ENCODE measurements at places on chromosomes 7 and 10.

DNA sequence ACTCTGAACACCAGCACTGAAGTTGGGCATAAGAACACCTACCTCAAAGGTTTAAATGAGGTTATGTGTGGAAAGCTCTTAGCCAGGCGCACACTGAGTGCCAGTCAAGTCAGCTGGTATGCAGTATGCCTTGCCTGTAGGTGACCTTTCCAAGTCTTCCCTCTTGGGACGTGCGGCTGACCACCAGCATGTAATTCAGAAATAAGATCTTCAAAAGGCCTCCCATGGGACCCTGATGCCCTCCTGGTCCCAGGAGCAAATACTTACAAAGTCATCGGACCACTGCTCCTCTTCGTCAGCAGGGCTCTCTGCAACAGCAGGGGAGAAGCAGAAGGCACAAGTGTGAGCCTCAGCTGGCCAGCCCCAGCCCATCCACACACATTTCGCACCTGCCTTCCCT lies 40.8 kb downstream of the BLNK start:
- no peak for DNase-seq

- no peak for DNase-seq
These were observed 16.6 kb upstream of the GTPBP4 start for GRCh38 chr10:971613-972012.

DNA sequence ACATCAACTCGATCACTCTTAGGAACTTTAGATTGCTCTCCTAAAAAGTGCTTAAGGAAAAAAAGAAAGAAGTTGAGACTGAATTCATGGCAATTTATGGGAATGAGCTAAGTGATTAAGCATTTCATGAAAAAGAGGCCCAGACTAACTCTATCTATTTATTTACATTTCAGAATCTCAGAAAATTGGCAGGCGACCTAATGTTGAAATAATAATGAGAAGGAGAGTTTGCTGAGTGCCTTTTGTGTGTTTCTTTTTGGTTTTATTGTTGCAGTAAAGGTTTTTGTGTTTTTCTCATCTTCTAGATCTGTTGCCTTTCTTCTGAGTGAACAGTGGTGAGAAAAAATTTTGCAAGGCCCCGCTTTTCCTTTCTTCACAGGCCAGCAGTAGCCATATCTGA lies 3.8 kb downstream of the GRK5 start:
- no peak for DNase-seq

DNA sequence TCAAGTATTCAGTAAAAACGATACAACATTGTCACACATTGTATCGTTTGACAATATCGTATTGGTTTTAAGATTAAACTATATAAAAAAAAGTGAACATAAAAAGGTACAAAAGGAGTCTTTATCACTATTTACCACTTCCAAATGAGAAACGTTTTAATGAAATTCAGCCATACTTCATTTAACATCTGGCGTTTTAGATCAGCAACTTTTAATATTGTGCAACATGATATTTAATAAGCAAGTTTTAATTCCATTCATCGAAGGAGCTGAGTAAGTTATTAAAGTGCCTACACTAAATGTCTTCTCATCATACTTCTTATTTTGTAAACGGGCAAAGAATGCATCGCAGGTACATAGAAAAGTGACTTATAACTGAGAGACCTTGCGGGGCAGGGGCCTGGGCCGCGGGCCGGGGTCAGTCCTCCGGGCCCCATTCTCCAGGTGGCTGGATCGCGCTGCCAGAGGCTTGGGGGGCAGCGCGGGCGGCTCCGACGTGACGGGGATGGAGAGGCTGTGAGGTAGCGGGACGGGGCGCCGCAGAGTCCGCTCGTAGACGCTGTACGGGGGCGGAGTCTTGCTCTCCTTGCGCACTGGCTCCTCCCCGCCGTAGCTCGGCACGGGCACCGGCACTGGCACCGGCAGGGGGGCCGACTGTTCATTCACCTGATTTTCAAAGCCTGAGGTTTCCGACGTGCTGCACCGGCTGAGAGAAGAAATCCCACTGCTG lies 165.8 kb upstream of the IMMP2L start:
- no peak for DNase-seq

DNA sequence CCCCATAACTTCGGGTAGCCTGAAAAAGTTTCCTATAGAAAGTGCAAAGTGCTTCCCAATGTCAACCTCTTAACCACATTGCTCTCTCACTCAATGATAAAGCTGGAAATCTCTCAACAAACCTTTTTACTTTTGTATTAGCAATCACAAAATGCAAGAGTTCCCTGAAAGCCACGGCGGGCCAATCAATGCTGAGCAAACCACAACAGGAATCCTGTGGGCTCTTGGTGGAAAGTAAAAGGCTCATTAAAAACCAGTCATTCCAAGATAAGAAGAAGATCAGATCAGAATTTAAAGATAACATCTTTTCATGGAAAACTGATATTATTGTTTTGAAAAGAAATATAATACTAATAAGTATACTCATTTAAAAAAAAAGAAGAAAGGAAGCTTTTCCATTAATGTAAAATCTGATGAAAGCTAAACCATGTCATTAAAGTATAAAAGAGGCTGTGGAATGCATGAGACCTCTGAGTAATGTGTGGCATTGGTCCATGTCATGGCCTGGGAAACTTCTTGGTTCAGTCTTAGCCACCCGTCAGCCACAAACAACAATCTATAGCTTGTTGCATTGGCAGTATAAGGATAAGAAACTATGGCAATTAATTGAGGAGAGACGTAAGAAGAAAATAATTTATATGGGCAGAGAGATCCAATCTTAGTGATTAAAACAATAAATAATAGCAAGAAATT lies 1066.1 kb upstream of the SORCS1 start:
- DNase-seq = no peak

- no peak for DNase-seq
These were observed 26.6 kb downstream of the DUSP5 start for GRCh38 chr10:110524179-110524858.

GRCh38 chr7:37297546-37297945 lies 151.1 kb downstream of the ELMO1 start:
- DNase-seq = no peak

GRCh38 chr7:108311446-108312168 lies 144.6 kb downstream of the NRCAM start:
- DNase-seq = no peak

DNA sequence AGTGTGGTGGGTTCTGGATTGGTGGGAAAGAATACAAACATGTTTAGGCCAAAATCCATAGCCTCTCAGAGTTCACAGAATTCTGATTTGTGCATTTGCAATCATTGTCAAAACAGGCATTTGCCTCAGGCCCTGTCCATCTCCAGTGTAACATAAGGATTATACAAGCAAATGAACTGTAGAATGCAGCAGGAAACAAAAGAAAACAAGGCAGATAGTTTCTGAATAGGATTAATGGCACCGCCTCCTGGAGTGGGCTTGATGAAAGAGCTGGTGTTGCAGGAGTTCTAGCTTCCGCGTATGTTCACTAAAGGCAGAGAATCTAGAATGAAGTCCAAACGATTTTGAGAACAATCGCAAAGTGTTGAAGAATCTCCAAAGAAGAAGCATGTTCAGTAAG lies 11.3 kb upstream of the MPP7 start:
- no peak for DNase-seq

DNA sequence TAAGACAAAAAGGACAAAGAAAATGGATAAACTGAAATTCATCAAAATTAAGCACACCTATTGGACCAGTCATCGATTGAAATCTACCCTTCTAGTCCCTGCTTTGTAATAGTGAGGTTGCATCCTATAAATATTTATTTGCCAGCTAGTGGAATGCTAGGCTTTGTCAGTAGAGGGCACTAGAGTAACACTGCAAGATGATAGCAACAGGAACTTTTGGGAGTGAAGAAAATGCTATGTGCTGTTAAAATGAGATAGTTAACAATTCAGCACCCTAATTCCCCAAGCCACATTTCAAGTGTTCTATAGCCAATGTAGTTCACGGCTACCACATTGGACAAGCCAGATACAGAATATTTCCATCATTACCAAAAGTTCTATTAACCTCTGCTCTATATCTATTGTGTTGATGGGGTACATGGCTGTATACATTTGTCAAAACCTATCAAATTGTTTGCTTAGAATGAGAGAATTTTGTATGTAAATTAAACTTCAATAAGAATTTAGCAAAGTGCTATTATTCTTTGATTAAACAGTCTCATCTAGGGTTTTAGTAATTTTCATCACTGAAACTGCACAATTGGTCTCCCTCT lies 69.8 kb downstream of the LSMEM1 start:
- no peak for DNase-seq

GRCh38 chr7:122248472-122248871 lies 56.1 kb downstream of the FEZF1 start:
- no peak for DNase-seq

GRCh38 chr7:12633582-12633981 lies 53.9 kb upstream of the ARL4A start:
- no peak for DNase-seq

DNA sequence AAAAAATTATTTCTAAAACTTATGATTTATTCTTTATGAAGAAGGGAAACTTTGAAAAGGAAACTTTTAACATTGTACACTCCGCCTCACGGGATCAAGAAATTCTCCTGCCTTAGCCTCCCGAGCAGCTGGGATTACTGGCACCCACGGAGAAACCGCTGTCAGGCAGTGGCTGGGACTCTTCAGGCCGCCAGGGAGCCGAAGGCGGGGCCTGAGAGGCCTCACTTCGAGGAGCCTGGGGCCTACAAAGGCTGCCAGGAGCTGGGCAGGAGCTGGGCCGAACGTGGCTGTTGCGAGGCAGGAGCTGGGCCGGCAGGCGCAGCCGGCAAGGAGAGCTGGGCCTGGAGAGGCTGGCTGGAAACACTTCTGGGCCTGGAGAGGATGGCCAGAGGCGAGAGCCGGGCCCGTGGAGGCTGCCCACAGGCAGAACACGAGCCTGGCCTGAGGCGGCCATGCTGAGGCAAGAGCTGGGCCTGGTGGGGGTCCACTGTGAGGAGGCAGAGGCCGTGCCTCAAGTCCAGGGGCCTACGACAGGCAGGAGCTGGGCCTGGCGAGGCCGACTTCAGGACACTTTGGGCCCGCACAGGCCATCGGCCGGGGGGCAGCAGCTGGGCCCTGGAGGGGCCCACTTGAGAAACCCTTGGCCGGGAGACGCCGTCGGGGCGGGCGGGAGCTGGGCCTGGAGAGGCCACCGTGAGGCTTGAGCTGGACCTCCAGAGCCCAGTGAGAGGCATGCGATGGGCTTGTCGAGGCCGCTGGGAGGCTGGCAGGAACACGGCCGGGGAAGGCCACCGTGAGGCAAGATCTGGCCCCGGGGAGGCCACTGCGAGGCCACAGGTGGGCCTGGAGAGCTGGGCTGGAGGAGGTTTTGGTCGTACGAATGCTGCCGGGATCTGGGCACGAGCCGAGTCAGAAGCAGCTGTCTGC lies 23.7 kb downstream of the MDH2 start:
- no peak for DNase-seq

DNA sequence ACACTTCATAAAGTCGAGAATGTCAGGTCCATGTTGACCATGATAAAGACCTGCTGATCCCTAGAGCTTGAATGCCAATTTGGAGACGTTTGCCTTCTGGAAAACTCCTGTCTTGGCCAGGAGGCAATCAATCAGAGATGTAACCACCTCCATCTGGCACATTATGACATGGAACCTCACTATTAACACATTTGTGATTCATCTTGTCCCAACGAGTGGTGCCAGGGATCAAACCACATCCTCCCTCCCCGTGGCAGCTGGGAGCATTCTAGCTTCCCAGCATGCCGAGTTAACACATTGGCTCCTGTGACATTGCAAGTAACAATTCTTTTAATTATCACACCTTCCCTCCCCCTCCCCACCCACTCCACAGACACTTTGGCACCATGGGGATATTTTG lies 84.0 kb upstream of the PPP1R17 start:
- DNase-seq = no peak

GRCh38 chr7:133957845-133958244 lies 169.3 kb upstream of the LRGUK start:
- DNase-seq = no peak

DNA sequence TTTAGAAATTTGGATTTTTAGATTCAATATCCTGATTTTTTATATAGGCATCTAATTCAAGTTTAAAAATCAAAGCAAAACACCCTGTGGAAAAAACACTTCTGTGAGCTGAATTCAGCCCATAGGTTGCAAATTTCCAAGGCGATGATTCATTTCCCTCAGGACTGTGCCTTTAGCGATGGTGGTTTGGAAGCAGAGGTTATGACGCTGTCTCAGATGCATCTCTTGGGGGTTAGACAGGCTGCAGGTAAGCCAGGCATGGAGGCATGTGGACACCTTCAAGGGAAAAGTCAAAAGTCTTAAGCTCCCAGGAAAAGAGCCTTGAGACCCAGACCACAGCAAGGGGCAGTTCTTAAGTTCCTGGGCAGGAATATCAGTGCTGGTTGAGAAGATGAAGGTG lies 9.5 kb upstream of the FRA10AC1 start:
- no peak for DNase-seq

DNA sequence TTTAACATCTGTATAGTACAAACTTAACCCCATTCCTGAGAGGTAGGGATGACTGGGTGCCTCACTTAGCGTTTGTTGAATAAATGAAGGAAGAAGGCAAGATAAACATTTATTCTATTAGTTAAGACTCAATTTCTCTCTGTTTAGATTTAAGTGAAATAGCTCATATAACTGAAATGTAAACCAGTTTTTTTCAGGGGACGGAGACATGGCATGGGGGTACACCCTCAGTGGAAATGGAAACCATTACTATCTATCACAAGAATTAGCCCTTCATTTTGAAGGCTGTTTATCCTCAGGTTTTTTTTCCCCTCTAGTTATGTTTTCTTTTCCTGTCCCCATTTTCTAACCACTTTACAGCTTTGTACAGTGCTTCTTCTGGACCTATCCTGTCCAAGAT lies 35.6 kb upstream of the PDLIM1 start:
- DNase-seq = no peak

Measured in activated T-cell treated with anti-CD3 and anti-CD28 coated beads for 48 hours (primary cell).